ENCODE measurements at places on chromosomes 7 and 10.

DNA sequence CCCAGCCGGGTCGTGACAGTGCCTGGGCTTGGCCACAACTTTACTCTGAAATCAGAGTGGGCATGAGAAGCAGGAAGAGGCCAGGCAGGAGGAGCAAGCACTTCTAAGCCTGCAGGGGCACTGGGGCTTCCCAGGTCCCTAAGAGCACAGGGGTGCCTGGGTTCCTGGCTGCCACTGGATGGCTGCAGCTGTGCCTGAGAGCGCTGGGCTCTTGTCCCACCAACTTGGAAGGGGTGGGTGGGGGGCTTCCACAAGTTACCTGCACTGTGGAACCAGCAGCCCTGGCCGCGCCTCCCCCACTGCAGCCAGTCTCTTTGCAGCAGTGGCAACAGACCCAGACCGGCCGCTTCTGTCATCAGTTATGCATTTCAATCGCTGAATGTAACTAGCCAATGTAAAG, 434.7 kb upstream of the GRM3 start:
- no peak for DNase-seq

GRCh38 chr7:76155938-76156337, 45.8 kb upstream of the SRRM3 start:
- peak; percentile 94 for DNase-seq

GRCh38 chr10:70847659-70848360, 32.1 kb downstream of the SGPL1 start:
- no peak for DNase-seq

DNA sequence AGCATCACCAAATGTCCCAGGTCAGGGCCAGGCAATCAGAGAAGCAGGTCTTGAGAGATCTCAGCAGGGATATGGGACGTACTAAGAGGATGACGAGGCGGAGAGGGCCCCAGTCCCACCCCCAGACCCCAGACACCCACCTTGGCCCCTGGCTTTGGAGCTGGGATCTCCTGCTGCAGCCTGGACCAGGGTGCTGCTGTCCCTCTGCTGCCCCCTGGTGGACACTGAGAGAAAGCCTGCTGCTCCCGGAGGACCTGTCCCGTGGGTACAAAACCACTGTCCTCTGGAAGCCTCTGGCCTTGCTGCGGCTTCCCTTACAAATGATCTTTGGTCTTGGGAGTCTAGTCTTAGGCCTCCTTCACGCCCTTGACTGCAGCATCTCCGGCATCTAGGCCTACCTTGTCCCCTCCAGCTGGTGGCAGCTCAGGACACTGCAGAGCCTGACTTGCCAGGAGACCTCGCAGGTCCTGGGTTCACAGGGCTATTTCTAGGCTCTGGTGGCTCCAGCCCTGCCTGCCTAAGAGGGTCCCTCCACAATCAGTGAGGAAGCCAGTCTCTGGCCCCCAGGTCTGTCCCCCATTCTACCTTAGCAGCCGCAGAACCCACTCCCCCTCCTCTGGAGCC, 97.1 kb downstream of the RGS10 start:
- DNase-seq = peak; percentile 87

- DNase-seq = no peak
Observed at GRCh38 chr7:108142675-108143259, 12.6 kb upstream of the LAMB4 start.

DNA sequence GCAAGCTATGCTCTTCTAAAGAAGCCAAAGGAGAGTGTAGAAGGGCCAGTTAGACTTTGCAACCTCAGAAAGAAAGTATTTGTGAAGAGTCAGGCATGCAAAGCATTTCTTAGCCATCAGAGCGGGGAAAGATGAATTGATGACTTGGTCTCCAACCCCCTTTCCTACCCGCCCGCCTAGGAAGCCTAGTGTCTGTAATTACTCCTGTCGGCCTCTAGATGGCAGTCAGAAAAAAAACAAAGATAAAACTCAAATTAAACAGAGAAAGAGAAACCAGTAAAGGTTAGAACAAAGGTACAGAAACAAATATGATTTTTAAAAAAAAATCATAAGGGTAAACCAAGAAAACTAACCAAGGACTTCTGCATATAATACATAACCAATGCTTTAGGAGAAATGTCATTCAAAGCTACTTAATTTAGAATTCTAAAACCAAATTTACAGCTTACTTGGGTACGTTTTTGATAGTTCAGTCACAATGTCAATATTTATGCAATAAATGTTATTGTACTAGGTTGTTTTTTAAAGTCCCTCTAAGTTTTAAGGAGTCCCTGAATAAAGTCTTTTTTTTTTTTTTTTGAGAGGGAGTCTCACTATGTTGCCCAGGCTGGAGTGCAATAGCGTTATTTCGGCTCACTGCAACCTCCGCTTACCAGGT, 97.6 kb downstream of the LYZL1 start:
- peak; percentile 21 for DNase-seq

DNA sequence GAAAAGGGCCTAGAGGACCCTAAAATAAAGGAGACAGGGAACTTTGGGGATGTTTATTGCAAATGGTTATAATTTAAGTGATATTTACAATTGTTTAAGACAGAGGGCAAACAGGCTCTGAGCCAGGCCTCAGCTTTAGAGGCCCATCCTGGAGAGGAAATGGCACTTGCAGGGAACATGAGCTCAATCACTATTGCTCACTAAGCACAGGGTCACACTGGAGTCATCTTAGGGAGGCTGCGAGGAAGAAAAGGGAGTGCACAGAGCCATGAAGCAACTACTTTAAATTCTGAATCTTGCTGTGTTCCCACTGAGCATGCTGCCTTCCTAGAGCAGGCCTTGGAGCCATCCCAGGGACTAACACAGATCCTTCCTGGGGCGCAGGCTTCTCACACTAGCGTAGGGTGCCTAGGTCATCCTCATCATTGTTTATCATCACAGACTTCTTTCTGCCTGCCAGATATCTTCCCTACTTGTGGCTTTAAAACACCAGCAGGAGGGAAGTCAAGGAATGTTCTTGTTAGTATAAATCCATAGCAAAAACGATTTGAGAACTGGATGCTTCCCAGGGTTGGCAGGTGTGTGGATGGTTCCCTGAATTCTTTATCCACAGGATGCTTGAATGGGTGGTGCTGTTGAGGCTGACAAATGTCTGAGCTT, 12.7 kb upstream of the DNAJB12 start:
- DNase-seq = no peak

- no peak for DNase-seq
Observed at GRCh38 chr7:103967401-103967800, 22.1 kb downstream of the RELN start.

DNA sequence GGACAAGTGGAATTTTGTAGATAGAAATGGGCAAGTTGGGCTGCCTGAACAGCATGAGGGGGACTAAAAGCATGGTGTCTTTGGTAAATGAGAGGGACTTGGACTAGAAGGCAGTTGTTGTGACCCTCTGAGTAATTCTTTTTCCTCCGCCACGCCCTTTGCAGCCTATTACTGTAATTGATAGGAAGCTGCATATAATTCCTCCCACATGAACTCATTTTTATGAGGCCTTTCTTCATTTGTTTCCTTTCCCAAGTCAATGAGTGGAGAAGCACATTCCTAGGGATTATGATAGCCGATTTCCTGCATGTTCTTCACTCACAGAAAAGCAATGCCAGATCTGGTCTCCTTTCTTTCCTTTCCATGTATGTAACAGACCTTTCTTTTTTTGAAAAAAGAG, 27.7 kb downstream of the ZSCAN25 start:
- no peak for DNase-seq

- no peak for DNase-seq
Observed at GRCh38 chr7:141436575-141437075, 114.6 kb upstream of the AGK start.

- no peak for DNase-seq
Observed at GRCh38 chr10:119461380-119461779, 81.1 kb downstream of the RGS10 start.

- peak; percentile 66 for DNase-seq
Observed at GRCh38 chr10:111360260-111360925, 283.6 kb downstream of the ADRA2A start.

DNA sequence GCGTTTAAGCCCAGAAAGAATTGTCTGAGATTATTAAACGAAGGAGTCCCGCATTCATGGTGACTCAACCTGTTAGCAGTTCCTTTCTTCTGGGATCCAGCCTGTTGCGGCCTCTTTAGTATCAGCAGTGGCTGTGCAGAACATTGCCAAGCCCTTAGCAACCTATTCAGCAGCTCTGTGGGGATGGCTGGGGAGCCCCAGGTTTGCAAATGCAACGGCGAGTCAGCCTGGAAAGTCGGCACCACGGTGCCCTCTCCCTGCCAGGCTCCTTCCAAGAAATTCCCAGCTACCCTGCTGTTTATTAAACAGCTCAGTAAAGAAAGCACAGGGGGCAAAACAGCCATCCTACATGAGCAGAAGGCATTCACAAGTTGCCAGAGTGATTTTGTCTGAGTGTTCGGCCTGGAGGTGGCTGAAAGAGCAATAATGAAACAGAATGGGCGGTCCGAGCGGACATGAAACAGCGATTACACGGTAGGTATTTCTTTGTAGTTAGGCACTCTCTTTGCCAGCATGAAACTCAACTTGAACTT, 198.3 kb downstream of the BAMBI start:
- DNase-seq = no peak

DNA sequence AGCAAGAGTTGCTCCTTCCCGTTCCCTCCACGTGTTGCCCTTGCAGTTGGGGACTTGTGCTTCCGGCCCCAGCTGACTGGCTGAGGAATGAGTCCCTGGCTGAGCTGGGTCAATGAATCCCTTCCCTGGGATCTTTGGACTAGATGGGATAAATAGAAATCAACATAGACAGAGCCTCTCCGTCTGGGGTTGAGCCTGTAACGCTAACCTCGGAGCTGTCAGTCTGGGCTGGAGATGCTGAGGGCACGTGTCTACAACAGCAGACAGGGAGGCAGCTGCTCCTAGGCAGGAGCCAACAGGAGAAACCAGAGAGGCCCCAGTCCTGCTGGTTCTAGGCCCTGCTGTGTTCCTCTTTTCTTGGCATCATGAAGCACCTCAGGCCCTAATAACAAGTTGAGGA, 42.3 kb upstream of the HSPA12A start:
- no peak for DNase-seq
